ENCODE measurements at places on chromosomes 16 and 17.

DNA sequence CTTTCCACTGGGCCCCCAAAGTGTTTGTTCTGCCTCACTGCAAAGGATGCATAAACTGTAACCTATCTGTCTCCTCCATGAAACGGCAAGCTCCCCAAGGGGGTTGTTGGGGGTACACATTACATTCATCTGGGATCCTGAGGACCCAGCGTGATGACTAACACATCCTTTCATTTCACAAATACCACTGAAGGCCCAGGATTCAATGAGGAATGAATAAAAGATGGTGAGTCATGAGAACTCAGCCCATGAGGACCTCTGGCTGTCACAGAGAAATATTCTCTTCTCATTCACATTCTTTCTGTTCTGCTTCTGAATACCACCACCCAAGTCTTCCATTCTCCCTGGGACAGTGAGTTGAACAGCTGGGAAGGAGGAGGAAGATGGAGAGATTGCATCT, 149.8 kb downstream of the RBFOX3 start:
- no peak for DNase-seq

DNA sequence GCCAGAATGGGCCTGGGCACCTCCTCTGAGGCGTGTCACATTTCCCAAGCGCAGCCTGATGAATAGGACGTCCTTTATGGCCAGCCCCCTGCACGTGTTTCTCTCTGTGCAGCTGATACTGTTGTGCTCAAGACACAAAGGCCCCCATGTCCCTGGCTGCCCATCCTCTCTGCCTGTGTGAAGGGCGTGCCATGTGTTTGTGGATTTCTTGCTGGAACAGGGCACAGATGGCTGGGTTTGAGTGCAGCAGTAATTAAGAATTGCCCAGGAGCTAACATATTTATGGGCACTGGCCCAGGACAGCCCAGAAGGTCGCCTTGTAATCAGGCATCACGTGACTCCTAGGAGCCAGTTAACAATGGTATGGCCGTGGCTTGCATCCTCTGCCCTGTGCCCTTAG, 181.1 kb downstream of the CCDC182 start:
- DNase-seq: no peak

- no peak for DNase-seq
Measured at GRCh38 chr17:82325286-82326180, 8.0 kb downstream of the SECTM1 start.

DNA sequence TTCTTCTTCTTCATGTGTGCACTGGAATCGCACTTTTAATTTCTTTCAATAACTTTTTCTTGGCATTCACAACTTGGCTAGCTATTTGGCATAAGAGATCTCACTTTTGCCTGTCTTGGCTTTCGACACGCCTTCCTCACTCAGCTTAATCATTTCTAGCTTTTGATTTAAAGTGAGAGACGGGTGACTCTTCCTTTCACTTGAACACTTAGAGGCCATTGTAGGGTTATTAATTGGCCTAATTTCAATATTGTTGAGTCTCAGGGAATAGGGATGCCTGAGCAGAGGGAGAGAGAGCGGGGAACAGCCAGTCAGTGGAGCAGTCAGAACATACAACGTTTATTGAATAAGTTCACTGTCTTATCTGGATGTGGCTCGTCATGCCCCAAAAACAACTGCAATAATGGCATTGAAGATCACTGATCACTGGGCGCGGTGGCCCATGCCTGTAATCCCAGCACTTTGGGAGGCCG, 200.3 kb downstream of the SEC14L1 start:
- no peak for DNase-seq

GRCh38 chr17:16352303-16352666, 984 bp downstream of the CENPV start:
- DNase-seq: no peak

- no peak for DNase-seq
Measured at GRCh38 chr16:83574388-83574787, 233.4 kb upstream of the HSBP1 start.

DNA sequence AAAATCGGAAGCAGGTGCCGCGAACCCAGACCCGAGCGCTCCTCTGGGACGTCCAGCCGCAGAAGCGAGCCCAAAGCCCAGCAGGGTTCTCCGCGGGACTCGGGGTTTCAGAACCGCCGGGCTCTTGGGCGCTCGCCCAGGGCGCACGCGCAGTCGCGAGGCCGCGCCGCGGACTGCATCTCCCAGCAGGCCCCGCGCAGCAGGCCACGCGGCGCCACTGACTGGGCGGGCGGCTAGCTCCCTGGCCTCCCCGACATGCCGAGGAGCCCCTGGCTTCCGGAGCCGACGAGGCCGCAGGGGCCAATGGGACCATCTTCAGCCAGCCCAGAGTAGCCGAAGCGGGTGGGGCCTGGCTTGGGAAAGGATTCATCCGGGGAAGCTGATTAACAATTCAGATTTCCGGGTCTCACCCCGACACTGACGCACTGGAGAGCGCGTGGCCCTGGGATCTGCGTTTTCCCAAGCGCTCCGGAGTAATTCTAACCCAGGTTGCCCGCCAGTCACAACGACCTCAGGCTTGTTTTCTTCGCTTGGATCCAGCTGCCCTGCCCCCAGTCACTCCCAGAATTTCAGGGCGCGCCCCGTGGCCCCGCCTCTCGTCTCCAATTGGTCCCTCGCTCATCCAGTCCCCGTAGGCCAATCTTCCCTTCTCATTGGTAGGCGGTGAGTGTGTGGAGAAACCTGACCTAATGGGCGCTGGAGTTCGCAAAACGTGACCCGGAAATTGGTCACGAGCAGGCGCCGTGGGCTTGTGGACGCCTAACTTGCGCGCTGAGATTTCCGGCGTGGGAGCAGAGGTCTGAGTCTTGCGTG, at the start of gene ZNF263:
Gene ZNF263, plus strand, starts transcription at position 762 of the 813 bp plus-strand sequence. CDS start 328 bp downstream, outside the sequence.
- DNase-seq: peak; percentile 99

DNA sequence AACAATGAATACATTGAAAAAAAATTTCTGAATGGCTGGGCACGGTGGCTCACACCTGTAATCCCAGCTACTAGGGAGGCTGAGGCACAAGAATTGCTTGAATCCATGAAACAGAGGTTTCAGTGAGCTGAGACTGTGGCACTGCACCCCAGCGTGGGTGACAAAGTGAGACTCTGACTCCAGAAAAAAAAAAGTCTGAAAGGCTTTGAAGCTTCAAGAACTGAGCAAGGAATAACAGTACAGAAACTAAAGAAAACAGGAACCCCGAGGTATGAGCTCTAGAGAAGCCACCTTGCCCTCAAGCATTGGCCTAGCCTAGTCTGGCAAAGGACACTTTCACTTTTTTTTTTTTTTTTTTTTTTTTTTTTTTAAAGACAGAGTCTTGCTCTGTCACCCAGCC, 45.0 kb downstream of the TEX2 start:
- no peak for DNase-seq

- no peak for DNase-seq
Measured at GRCh38 chr17:79544142-79544914, 66.5 kb downstream of the RBFOX3 start.

DNA sequence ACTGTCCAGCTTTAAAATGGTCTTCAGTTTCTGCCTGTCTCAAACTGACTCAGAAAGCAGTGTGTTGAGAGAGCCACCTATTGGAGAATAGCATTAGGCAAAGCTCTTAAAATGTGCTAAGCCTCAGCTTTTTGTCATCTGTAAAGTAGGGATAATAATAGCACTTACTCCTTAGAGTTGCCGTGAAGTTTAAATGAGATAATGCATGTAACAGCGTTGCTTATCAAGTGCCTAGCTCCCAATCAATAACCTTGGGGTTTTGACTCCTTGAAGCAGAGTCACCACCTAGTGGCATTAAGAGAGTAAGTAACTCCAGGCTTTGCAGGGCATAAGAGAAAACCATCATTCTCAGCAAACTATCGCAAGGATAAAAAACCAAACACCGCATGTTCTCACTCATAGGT, 163.3 kb downstream of the HS3ST2 start:
- DNase-seq: peak; percentile 42

DNA sequence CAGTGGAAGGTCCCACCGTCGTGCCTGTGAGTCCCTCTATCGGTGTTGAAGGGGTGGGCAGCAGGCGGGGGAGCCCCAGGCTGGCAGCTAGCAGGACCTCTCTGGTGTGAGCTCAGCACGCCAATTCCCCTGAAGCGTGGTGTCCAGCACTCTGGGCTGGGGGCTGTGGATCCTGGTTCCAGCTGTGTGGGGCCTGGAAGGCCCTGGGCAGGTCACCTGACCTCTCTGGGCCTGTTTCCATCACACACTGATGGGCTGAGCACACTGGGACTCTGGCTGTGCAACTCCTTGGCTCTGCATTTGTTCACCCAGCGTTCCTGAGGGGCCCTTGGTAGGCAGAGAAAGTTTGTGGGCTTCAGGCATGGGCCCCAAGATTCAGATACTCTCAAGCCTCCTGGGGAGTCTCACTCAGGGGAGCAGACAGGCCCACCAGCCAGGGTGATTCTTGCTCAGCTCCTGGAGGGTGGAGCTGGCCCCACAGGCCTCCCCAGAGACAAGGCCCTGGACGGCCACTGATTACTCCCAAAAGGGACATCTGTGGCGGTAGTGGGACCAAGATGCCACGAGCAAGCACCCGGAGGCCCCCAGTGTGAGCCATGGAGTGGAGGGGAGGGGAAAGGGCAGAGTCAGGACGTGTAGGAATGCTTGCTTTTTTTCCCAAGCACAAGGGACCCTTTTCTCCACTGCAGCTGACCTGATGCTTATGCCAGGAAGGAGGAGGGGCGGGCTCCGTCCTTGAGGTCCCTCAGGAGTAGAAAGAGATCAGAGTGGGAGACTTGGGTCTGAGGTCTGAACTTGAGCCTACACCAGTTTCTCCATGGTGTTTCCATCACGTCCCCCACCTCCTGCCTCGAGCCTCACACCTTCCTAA, 8.5 kb downstream of the SCGB1C2 start:
- DNase-seq: no peak

GRCh38 chr16:20393801-20394577, 10.5 kb downstream of the PDILT start:
- no peak for DNase-seq

- DNase-seq: no peak
Measured at GRCh38 chr17:17057057-17057551, 14.8 kb downstream of the MPRIP start.

DNA sequence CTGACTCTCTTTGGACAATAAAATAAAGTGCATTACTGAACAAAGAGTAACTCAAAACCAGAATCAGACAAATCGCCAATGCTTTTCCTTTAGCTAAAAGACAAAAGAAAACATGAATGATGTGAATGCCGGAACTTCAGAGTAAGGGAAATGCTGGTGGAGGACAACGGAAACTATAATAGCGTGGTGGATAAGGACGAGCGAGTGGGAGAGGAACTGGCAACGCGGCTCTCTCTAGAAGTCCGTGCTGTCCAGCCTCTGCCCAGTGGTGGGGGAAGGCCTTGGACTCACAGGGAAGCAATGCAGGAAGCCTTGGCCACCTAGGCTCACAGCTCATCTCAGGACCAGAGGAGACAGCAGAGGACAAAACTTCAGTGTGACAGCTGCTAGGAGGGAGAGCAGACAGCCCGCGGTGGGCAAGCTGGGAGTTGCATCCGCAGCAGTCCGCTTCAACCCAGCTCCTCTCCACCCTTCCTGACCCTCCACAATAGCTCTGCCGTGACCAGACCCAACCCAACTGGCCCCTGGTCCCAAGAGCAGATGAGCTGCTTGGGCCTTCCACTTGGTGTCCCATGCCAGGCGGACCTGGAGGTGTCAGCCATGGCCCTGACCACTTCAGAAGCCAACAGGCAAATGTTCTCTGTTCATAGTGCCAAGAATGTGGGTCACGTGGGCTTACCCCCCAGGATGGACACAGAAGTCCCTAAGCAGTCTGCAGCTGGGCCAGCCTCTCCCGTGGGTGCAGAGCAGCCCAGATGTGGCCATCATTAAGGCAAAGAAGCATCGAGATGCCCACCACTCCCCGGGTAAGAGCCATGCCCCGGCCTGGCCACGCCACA, 5.3 kb upstream of the FAAP100 start:
- DNase-seq: no peak

- peak; percentile 68 for DNase-seq
Measured at GRCh38 chr17:49180303-49180702, 30.1 kb downstream of the GNGT2 start.

DNA sequence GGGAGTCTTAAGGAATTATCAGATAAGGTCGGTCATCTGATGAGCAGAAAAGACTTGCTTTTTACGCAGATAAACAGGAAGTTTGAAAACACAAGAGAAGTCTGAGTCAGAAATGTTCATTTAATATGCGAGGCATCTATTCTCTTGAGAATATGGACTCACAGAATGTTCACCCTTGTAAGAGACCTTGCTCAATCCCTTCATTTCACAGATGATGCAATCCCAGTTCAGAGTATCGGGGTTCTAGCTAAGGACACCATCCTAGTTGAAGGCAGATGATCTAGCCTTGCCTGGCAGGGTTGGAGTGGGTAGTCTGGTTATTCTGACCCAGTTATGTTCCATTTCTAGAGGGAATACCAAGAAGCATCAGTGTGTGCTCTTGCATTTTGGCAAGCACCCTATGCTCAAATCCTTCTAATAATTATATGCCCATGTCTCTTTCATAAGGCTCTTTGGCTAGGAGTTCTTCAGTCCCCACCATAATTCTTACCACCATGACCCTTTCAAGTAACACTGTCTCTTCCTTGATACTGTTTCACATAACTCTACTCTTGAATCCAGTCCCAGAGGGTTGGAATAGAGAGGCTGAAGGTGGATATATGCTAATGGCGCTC, 42.5 kb downstream of the YPEL2 start:
- no peak for DNase-seq

GRCh38 chr17:19409509-19409908, 1.5 kb upstream of the RNF112 start:
- no peak for DNase-seq

GRCh38 chr16:24568392-24568791, 29.0 kb downstream of the RBBP6 start:
- peak; percentile 38 for DNase-seq

Data from eye (tissue), 1 donor.